Activated T-cell treated with anti-CD3 and anti-CD28 coated beads, Interleukin-2, amount 50 U/mL, for 4 hours (primary cell): ENCODE measurements at places on chromosomes 12 and 14.

GRCh38 chr14:92744198-92744597 is 4.2 kb downstream of the LGMN start:
- no peak for DNase-seq

- no peak for DNase-seq
Observed at GRCh38 chr12:78712834-78713481, 151.6 kb upstream of the SYT1 start.

DNA sequence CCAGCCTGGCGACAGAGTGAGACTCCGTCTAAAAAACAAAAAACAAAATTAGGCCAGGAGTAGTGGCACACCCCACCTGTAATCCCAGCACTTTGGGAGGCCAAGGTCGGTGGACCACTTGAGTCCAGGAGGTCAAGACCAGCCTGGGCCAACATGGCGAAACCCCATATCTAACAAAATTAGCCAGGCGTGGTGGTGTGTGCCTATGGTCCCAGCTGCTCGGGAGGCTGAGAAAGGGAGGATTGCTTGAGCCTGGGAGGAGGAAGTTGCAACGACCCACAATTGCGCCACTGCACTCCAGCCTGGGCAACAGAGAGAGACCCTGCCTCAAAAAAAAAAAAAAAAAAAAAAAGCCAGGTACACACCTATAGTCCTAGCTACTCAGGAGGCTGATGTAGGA is 37.0 kb downstream of the KDM2B start:
- no peak for DNase-seq

GRCh38 chr12:61713121-61713520 is 547.1 kb upstream of the USP15 start:
- no peak for DNase-seq

- no peak for DNase-seq
Observed at GRCh38 chr12:124371970-124372555, 77.2 kb downstream of the RFLNA start.

DNA sequence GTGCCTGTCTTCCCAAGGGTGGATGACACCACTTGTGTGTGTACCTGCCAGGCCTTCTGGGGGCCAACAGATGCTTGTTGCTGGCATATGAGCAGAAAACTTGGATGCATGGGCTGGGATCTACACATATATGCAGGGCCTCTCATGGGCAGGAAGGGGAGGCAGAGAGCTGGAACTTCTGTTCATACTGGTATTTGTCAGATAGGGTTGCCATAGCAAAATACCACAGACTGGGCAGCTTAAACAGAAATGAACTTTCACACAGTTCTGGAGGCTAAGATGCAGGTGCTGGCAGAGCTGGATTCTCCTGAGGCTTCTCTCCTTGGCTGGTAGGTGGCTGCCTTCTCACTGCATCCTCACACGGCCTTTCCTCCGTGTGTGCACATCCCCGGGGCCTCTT is 121.8 kb downstream of the SUDS3 start:
- no peak for DNase-seq

GRCh38 chr12:66944365-66944764 is 265.5 kb upstream of the GRIP1 start:
- no peak for DNase-seq

GRCh38 chr14:104111301-104112112 is 26.0 kb downstream of the ASPG start:
- DNase-seq = no peak

- DNase-seq = no peak
Observed at GRCh38 chr12:61991661-61992060, 268.5 kb upstream of the USP15 start.

- DNase-seq = no peak
Observed at GRCh38 chr14:91142214-91142668, 28.4 kb downstream of the DGLUCY start.

DNA sequence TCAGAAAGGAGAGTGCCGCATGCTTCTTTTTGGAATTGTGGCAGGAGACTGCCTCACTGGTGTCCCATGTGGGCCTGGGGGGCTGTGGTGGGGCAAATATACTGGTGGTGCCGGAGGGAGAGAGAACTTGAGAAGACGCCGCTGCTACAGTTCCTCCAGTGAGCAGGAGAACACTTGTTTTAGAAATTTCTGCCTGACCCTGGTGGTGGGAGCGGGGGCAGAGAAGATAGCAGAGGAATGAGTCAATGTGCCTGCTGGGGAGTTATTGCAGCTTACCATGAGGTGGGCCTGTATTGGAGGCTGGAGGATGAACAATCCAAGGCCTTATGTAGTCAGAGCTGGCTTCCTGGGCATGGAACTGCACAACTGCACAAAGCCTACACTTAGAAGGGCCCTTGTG is 211.8 kb downstream of the SNAPC1 start:
- no peak for DNase-seq

DNA sequence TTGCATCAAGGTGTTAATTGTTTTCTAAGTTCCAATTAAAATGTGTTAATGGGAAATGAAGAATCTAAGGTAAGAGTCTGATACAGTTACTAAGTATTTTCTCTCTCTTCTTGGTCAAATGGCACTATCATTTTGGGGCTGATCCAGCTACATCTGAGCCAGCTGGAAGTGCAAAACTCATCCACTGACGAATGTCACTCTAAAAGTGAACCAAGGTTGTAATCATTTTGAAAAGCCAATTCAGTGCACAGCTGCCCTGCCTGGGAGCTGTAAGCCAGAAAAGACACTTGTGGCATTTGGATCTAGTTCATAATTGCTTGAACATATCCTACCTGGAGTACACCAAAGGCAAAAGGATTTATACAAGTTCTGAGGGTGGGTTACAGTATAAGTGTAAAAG is 1011.3 kb downstream of the AACS start:
- DNase-seq = no peak

DNA sequence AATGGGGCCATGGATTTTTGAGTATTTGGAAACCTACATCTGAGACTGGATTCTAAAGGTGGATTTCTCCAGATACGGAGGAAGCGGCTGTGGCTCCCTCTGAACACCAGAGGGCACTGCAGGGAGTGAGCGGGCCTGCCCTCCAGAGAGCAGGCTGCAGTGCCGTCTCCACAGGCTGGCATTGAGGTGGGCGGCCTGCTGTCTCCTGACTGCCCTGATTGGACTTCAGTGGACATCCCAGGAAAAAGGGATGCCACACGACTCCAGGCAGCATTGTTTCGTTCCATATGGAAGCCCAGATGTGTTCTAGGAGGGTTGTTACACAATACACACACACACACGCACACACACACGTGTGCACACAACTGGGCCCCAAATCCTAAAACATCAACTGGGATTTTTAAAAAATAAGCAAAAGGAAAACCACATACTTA is 20.9 kb upstream of the ANO2 start:
- DNase-seq = peak; percentile 19

DNA sequence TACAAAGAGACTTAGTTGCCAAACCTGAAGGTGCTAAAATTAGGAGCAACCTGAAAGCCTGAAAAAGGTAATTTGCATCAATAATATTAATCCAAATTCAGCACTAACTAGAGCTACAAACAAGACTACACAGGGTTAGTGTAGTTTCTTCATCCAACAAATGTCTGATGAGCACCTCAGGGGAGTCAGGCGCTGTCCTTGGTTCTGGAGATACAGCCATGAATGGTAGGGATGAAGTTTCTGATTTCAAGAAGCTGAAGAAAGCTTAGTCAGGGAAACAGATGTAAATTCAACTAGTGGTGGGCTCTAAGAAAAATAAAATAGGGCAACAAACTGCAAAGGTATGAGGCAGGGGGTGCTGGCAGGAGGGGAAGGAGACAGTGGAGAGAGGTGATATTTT is 266.3 kb downstream of the GLT1D1 start:
- DNase-seq = no peak

DNA sequence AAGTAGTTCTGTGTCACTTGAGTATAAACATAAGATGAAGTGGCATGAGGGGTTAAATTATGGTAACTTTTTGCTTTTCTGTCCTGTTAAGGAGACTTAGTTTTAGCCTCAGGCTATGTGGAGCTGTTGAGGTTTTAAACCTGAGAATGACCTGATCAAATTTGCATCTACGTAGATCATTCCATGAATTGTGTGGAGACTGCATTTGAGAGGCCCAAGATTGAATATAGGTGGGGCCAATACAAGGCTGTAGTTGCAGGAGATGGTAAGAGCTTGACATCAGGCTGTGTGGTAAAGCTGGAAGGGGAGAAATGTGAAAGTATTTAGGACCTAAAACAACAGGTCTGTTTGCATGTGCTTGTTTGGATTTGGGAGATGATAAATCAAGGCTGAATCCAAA is 249.5 kb downstream of the SLC16A7 start:
- DNase-seq = no peak

DNA sequence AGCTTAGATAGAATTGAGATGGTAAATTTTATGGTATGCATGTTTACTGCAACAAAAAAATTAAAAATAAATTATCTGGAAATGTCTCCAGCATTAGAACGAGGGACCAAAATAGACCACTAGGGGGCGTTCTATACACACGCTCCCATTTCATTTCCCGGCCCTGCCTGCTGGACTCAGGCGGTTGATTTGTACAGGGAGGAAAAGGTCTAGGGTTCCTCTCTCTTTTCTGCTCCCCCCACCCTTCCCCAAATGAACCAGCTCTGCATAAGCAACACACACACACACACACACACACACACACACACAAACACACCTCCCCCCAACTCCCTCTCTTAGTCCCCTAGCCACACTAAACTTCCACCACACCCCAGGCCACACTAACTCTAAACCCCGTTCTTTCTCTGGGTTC is 7.8 kb upstream of the DTX1 start:
- DNase-seq = peak; percentile 56

- no peak for DNase-seq
Observed at GRCh38 chr14:77044783-77045237, 16.3 kb upstream of the IRF2BPL start.

- DNase-seq = no peak
Observed at GRCh38 chr12:87039536-87039935, 783.3 kb upstream of the MGAT4C start.
